Mammary epithelial cell (primary cell): ENCODE measurements at places on chromosomes 5 and 9. TPM values are rescaled to one million over a fixed set of nuclear protein-coding genes. Genes with fewer than 3 reads are reported as not detected.
A peak's percentile ranks its signal among the peaks of the same experiment; 100 is the strongest.

- DNase-seq, result peak; percentile 89
These were observed 10.3 kb upstream of the PCDHB1 start for GRCh38 chr5:141040771-141041426.

- DNase-seq, result no peak
These were observed 66.2 kb downstream of the PDE6A start for GRCh38 chr5:149878371-149878770.

The PCDHGA11 gene
- total RNA-seq, result 1.2 and 1.5 TPM in 2 replicates

GRCh38 chr9:18296702-18297055 is 177.3 kb upstream of the ADAMTSL1 start:
- DNase-seq, result peak; percentile 27

DNA sequence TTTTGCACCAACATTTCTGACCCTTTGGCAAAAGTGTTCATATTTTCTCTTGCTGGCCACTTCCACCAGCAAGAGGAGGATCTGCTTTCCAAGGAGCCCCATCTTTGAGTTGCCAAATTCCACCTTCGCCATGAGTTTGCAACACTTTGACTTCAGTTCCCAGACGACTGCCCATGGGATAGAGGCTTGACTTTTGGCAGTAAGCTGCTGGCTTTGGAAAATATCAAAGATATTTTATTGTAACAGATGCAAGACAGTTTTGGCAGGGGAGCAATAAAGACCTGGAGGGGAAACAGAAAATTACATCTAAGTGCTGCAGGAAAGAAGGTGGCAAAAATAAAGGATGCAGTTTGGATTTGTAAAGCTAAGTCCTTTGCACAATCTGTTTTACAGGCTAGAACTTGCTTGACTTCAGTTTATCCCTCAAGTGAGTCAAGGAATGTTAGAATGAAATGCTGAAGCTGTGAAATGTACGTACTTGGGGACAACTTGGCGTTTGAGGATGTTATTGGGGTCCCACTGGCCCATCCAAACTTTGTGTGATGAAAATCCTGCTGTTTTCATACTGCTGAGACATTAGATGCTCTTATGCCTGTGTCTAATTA is 232.9 kb downstream of the GOLPH3 start:
- peak; percentile 37 for DNase-seq

The SLC25A48 gene
- not detected in 2 replicates for total RNA-seq

- no peak for DNase-seq
These were observed 36.6 kb upstream of the CCL21 start for GRCh38 chr9:34746526-34746925.

DNA sequence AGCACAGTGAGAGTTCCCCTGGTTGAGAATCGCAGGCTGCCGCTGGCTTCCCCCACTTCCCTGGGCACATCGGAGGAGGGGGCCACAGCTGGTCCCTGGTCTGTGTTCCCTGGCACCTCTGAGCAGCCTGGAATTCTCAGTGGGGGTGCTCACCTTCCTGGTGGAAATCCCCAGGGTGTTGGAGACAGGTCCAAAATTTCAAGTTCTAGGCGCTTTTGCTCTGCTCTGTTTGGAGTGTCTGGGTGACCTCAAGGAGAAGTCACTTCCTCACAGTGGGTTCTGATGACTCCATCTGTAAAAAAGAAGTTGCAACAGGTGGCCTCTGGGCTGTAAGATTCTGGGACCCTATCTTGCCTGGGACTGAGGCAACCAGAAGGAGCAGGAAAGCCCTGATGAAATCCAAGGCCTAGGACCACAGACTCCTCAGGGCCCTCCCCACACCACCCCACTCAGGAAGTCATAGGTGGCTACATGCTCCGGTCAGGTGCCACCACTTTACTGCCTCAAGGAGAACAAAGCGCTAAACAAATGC is at the start of gene TRAF1:
Gene TRAF1, minus strand, starts transcription at position 400 of the 532 bp plus-strand sequence. CDS start 721 bp downstream, outside the sequence.
- no peak for DNase-seq

The TTC16 gene
- total RNA-seq, result under 0.01 TPM
